Urinary bladder (tissue), 4 donors: ENCODE measurements at places on chromosomes 2 and 18. TPM values are rescaled to one million over a fixed set of nuclear protein-coding genes. Genes with fewer than 3 reads are reported as not detected.

- DNase-seq, result no peak
Measured at GRCh38 chr2:198604599-198604998, 800.2 kb downstream of the PLCL1 start.

GRCh38 chr2:119645173-119645855 is 33.7 kb upstream of the TMEM177 start:
- no peak for DNase-seq

The POTEJ gene
- polyA plus RNA-seq, result not detected

GRCh38 chr2:234853729-234854128 is 98.1 kb upstream of the SH3BP4 start:
- no peak for DNase-seq

- DNase-seq, result no peak
Measured at GRCh38 chr2:170434900-170435621, 257.1 kb downstream of the MYO3B start.

GRCh38 chr2:55511508-55512124 is 7.9 kb upstream of the CFAP36 start:
- no peak for DNase-seq

The RGPD8 gene
- 3.8 TPM for polyA plus RNA-seq

The KANSL1L gene
- polyA plus RNA-seq, result 13.3 TPM

- DNase-seq, result no peak
Measured at GRCh38 chr2:86512034-86512433, 51.2 kb downstream of the CHMP3 start.

- DNase-seq, result no peak
Measured at GRCh38 chr2:169082995-169083394, 13.6 kb downstream of the DHRS9 start.

The STRN gene
- polyA plus RNA-seq, result 8.2 TPM

DNA sequence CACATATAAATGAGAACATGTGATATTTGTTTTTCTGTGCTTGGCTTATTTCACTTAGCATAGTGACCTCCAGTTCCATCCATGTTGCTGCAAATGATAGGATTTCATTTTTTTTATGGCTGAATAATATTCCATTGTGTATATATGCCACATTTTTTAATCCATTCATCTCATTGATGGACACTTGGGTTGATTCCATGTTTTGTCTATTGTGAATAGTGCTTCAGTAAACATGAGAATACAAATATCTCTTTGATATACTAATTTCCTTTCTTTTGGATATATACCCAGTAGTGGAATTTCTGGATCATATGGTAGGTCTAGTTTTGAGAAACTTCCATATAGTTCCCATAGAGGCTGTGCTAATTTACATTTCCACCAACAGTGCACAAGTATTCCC is 3.7 kb upstream of the NEMP2 start:
- DNase-seq, result no peak

GRCh38 chr2:102117472-102117858 is 25.1 kb upstream of the IL1R1 start:
- no peak for DNase-seq

GRCh38 chr18:34258176-34258575 is 33.5 kb upstream of the NOL4 start:
- DNase-seq, result no peak

The EGR4 gene
- 0.05 TPM for polyA plus RNA-seq

- no peak for DNase-seq
Measured at GRCh38 chr2:57906152-57906732, 140.4 kb upstream of the VRK2 start.

- DNase-seq, result no peak
Measured at GRCh38 chr2:208253600-208254117, 1.2 kb downstream of the IDH1 start.
